ENCODE measurements at places on chromosomes 4 and X.

DNA sequence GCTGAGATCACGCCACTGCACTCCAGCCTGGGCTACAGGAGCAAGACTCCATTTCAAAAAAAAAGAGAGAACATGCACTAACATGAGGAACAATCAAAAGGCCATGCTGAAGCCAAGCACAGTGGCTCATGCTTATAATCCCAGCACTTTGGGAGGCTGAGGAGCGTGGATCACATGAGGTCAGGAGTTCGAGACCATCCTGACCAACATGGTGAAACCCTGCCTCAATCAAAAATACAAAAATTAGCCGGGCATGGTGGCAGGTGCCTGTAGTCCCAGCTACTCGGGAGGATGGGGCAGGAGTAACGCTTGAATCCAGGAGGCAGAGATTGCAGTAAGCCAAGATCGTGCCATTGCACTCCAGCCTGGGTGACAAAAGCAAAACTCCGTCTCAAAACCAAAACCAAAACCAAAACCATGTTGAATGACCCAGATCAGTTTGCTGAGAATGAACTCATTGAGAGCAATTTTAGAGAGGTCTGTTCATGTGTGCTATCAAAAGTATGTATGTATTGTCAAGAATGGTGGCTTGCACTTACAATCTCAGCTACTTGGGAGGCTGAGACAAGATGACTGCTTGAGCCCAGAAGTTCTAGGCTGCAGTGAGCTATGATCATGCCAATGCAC is 44.8 kb downstream of the PDS5A start:
- DNase-seq = no peak

DNA sequence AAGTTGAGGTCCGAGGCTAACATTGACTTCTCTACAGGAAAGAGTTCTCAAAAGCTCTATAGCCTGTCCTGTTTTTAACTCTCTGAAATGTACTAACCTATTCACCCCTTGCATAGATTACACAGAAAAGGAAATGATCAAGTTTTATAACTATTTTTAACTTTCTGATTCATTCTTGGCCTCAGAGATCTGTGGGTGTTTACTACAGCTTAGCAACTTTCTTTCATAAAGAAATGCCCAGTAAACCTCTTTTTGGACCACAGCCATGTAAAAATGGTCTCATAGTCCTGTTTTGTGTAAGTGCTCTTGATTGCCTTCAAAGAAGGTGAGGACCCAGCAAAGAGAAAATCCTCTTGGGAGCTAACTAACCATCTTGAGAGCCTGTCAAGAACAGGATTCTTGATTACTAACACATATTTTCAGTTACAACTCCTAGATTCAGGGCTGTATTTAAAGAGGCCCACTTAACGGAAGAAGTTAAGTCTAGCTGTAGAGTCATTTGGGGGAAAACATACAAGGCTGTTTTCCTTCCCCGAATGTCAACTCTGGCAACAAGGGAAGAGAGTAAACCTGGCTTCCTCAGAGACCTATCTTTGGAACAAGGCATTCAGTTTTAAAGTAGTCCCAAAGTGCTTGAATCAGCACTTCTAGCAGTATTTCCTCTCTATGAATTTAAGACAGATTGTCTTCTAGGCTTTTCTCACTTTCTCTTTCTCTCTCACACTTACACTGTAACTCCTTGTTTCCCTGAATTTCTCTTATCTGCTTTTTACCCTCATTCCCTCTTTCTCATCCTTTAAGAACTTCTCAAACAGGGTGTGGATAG is 78.2 kb downstream of the IL21 start:
- DNase-seq = no peak

GRCh38 chr4:75545526-75545925 is 10.3 kb upstream of the ODAPH start:
- no peak for DNase-seq

DNA sequence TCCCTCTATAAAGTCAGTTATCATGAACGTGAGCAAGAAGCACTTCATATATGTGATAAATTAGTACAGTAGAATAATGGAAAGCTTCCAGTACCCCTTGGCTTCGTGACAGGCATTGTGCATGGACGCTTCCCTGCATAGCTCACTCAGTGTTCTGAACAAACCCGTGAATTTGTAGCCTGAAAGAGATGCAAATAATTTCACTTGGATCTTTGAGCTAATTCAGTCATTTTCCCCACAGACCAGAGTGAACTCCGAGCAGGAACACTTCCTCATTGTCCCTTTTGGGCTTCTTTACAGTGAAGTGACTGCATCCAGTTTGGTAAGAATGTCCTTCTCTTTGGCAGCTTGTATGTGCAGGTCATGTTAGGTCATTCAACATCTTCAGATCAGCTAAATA is 50.1 kb downstream of the ADD1 start:
- DNase-seq = no peak

DNA sequence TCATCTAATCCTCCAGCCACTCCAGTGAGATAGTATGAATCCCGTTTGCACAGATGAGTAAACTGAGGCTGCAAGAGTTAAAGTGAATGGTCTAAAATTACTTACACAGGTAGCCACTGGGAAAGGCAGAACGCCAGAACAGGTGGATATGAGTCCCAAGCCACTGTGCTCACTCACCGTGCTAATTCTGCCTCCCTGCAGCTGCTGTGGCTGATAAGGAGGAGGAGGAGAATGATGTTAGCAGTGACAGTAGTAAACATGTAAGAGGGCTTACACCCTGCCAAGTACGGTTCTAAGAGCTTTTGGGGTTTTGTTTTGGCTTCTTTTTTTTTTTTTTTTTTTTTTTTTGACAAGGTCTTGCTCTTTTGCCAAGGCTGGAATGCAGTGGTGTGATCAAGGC is 90.5 kb upstream of the PRPS2 start:
- no peak for DNase-seq

DNA sequence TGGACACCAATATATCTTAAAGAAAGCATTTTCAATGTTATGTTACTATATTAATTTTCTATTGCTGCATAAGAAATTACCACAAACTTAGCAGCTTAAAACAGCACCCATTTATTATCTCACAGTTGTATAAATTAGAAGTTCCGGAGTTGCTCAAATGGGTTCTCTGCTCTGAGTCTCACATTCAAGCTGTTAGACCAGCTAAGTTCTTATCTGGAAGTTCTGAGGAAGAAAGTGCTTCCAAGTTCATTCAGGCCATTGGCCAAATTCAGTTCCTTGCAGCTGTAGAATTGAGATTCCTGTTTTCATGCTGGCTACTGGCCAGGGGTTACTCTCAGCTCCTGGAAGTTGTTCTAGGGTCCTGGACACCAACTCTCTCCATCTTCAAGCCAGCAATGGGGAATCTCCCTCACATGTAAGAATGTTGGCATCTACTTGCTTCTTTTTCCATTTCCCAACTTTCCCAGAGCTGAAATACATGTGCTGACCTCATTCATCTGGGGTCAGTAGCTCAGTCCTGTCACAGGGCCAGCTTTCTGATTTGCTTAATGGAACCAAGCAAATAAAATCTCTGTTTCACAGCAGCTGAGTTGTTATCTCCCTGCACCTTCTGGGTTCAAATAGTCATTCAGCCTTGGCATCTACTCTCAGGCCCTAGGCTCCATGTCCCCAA is 99.6 kb upstream of the INTU start:
- DNase-seq = no peak

- DNase-seq = peak; percentile 50
These were observed 765 bp downstream of the ENOPH1 start for GRCh38 chr4:82430964-82431745.

GRCh38 chr4:16890651-16891050 is 7.8 kb downstream of the LDB2 start:
- no peak for DNase-seq

DNA sequence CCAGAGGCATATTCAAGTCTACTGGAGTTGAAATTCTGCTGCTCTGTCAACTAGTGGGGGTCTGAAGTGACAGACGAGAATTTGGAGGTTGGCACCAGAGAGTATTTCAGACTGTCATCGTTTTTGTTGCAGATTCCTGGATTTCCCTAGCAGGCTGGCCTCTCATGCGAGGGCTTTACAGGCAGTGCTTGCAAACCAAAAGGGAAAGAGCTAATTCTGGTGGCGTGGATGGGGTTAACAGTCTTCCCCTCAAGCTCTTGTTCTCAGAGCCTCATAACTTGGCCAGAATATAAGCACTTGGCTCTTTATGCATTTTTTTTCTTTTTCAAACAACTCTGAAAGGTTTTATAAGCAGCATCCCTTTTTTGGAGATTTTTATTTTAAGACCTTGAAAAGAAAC is at the start of gene SPARCL1:
Gene SPARCL1, minus strand, starts transcription at position 190 of the 400 bp plus-strand sequence. CDS start 29,802 bp downstream, outside the sequence.
- no peak for DNase-seq

- DNase-seq = peak; percentile 9
These were observed 31.8 kb downstream of the WDR1 start for GRCh38 chr4:10084651-10085358.

DNA sequence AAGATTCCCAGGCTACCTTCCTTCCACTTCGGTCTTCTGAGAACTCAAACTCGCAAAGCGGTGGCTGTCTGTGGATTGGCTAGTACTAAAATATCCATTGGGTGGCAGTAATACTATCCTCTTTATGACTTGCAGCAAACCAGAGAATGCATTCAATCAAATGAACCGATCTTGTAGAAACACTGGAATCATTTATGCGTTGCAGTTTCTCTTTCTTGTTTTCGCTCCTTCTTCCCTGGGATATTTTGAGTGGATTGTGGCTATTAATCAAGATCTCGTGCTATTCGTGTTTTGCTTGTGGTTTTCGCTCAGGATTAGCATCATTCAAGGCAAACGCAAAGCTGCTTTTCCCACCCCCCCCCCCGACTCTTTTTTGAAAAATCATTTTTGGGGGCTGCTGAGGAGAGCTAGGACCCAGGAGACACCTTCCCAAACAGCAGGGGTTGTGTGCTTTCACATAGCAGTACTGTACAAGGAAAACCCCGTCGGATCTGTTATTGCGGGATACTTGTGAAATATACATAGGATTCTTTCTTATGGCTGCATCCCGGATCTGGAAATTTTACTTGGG is at the start of gene IL1RAPL1:
Gene IL1RAPL1, plus strand, starts transcription at position 466 of the 571 bp plus-strand sequence.
- no peak for DNase-seq

DNA sequence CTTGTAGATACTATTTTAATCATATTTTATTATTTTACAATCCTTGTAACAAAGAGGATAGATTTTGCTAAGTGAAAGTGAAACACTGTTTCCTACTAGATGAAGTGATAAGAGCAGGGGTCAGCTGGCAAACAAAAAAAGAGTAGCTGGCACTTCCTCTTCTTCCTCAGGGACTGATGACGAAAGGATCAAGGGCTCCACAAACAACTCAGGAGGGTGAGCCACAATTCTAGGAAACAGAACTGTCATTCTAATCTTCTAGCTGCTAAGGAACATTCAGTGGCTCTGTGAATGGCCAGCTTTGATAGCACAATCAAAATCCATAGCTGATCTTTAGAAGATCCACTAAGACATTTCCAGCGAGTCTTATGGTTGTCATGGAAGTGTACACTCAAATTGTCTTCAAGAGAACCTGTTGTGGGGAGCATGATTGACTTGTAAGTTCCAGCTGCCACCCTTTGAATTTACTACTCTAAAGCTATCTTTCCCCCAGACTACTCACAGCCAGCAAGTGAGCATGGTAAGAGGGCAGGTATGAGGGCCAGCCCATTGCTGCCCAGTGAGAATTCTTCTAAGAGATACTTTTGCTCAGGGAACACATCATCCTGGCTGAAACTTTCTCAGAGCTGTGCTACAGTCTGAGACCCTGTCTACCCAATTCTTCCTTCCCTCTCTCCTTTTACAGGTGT is 275.7 kb upstream of the RASGEF1B start:
- no peak for DNase-seq

DNA sequence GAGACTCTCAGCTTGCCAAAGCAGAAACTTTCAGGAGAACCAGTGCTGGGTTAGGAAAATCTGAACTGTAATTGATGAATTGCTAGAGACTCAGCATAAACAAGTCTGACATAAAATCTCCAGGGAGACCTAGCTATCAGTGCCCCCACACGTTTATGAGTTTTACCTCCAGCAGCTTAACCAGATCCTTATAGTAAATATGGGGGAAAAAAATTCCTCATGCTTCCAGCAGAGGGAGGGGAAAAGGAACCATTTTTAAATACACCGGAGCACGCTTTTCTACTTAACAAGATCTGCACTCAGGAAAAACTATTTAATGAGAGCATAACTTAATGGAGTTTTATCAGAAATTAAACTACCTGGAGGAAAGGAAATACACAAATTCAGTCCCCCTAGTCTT is 1040.7 kb upstream of the INTU start:
- no peak for DNase-seq

- no peak for DNase-seq
These were observed 45.2 kb upstream of the UNC5C start for GRCh38 chr4:95594013-95594412.

- no peak for DNase-seq
These were observed 20.1 kb upstream of the FGFR3 start for GRCh38 chr4:1772853-1773538.

GRCh38 chrX:43718956-43719355 is 62.9 kb downstream of the MAOA start:
- no peak for DNase-seq

GRCh38 chr4:150952167-150952845 is 62.8 kb downstream of the LRBA start:
- DNase-seq = no peak

DNA sequence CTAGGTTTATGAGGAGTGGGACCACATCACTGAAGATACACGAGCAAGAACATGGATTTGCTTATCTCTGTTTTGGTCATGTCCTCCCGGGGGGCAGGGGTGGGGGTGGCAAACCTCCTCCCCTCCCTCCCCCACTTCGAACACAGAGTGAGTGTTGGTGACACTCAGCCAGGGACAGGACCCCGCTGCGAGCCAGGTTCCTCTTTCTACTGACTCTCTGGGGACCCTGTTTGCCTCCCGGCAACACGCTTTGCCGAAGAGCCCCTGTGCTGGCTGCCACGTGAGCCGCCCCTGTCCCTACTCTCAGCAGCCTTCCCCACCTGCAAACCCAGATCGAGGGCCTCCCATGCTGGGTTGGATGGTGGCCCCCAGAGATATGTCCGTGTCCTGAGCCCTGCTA is 34.7 kb downstream of the P2RY8 start:
- no peak for DNase-seq

GRCh38 chr4:183256756-183257385 is 63.2 kb downstream of the CLDN22 start:
- peak; percentile 45 for DNase-seq

- DNase-seq = no peak
These were observed 15.2 kb downstream of the USP53 start for GRCh38 chr4:119227690-119228089.

- no peak for DNase-seq
These were observed 35.2 kb downstream of the SMIM20 start for GRCh38 chr4:25949173-25949748.

DNA sequence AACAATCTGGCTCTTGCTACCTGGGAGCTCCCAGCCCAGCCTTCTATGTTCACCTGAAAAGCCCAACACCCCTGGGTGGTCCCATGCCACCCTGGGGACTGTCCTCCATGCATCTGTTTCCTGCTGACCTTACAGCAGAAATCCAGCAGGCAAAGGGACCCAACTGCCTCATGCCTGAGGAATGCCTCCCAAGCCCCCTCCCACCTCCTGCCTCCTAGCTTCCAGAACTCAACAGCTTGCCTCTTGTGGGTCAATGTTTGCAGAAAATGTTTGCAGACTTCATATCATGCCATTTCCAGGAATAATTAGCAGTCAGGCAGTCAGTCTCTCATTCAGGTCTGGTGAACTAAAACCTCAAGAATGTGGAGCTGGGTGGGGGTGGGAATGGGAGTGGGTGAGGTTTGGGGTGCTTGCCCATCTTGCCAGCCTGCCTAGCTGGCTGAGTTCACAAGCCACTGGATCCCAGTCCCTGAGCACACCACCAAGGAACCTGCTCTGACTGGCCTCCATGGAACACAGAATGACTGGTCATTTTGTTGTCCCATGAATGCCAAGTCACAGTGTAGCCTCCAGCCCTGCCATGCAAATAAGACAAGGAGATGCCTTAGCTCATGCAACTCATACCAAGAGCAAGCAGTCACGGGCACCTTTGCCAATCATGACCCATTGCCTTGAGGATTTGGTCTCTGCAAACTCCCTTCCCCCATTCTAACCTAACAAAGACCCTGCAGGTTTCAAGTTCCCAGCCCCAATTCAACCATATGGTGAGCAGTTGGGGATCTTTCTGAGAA is 12.1 kb upstream of the PLAC1 start:
- no peak for DNase-seq
